ENCODE measurements at places on chromosomes 7 and 10.

DNA sequence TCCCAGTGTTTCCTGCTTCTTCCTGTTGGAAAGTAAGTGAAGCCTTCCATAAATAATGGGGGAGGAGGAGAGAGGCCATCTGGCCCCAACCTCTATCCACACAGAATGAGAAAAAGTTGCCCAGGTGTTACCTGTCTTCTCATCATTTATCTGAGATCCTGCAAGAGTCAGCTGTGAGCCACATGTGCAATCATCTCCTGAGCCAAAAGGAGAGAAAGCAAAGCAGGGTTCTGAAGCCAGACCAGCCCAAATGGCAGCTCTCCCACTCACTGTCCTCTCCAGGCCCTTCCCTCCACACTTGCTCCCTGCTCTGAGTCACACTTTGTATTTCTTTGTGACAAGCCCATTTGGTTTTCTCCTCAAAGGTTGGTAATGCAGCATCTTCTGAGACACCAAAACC lies 65.9 kb downstream of the FAM204A start:
- DNase-seq = no peak

GRCh38 chr7:11753433-11753832 lies 78.6 kb downstream of the THSD7A start:
- DNase-seq = no peak

DNA sequence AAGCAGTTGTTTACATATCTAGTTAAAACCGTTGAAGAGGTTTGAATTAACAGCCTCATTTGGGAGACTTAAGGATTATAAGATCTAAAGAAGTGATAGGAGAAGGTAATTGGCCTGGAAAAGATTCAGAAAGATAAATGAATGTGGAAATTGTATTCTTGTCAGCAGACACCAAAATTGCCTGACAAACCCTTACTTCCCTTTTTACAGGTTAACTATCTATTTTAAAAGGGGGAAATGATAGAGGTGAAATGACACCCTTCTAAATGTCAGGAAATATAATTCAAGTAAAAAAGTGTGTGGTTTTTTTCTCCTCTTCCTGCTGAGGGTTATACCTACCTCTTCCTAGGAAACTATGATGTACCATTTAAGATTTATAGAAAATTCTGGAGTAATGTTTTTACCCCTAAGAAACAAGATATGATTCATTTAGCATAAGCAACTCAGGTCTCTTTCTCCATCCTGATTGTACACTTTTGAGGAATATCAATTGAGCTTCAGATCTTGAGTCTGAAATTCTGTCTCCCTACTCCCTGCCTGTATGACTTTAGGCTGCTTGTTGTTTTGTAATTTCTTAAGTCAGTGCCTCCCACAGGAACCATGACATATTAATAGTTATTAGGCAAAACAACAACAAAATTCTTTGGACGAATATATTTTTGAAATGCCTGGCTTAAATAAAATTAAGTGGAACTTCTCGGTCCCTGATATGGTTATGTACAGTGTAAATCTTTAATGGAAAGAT lies 250.4 kb downstream of the RNLS start:
- DNase-seq = no peak

DNA sequence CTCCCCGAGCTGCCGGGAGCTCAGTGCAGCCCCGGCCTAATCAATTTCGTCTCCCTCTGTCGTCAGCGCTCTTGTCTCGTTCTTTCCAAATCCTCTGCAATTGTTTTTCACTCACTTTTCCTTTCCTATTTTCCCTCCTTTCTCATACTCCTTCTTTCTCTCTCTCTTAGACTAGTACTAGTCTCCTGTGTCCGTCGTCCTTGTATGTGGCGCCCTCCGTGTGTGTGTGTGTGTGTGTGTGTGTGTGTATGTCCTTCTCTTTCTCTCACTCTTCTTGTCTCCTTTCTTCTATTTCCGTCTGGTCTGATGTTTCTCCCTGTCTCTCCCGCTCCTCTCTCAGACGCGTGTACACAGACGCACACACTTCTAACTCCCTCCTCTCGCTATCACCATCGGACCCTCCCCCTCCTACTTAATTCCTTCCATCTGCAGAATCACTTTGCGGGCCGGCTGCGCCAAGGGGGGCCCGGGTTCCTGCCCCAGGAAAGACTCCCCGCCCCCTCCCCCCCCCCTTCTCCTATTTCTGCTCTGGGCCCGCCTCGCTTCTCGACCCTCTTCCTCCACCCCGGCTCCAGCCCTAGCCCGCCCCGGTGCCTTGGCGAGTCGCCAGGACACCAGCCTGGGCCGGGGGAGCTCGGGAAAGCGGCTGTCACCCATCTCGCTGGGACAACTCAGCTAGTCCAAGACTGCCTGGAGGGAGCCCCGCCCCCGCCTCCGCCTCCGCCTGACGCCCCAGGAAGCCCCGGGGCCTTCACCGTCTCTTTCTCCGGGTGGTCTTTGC lies 743 bp upstream of the ZCCHC24 start:
- peak; percentile 16 for DNase-seq

GRCh38 chr10:24374134-24374915 lies 165.4 kb downstream of the KIAA1217 start:
- no peak for DNase-seq

GRCh38 chr10:42801135-42801534 lies 18.5 kb downstream of the BMS1 start:
- DNase-seq = no peak

- DNase-seq = no peak
These were observed 209.5 kb downstream of the FAM107B start for GRCh38 chr10:14565199-14565598.

- DNase-seq = peak; percentile 23
These were observed 104.0 kb downstream of the SLIT1 start for GRCh38 chr10:97081621-97082235.

GRCh38 chr7:117859246-117859812 lies 13.9 kb downstream of the CTTNBP2 start:
- DNase-seq = no peak

DNA sequence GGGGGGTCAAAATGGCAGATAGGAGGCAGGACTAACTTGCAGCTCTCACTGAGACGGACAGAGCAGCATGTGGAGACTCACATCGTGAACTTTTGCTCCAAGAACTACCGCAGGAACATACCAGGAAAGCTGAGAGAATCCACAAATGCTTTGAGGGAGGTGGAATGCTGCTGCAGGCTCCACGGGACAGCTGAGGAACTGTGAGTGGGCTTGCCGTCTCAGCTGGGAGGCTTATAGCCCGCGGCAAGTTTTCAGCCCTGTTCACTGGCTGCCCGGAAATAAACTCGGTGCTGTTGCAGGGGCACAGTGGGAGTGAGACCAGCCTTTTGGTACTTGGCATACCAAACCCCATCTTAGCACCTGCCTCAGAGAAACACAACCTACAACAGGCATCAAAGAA lies 19.1 kb upstream of the WDR11 start:
- no peak for DNase-seq

- no peak for DNase-seq
These were observed 172.5 kb upstream of the SVIL start for GRCh38 chr10:29807163-29807806.

DNA sequence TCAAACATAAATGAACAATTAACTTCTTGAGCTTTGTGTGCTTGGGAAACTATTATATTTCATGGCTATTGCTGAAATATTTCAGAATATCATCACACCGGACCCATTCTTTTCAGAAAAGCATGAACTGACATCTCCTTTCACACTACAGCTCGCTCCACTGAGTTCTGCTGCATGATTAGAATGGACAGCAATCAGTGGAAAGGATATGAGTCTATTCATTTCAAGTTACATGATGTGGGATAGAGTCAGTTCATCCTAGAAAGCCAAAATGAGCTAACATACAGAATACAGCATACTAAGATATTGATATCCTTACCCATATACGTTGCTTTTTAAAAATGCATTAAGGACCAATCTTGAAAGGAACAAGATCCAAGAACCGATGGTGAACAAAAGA lies 1.1 kb upstream of the FAM53B start:
- DNase-seq = no peak

GRCh38 chr7:44935583-44935982 lies 43.2 kb downstream of the MYO1G start:
- no peak for DNase-seq

DNA sequence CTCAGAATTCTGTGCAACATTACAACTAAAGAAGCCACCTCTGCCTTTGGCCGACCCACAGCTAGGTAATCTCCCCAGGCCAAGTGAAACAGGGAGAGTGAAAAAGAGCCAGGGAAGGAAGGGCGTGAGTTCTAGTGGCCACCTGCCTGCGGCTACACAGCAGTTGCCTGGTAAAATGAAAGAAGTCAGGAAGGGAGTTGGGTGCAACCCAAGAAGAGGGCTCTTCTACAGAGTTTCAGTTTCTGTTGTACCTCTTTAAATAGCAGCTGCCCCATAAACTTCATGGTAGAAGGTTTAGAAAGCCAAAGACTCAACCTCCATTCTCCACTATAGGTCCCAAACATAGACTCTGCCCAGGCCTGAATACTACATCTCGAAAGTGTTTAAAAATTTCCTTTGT lies 76.2 kb upstream of the TMEM168 start:
- DNase-seq = no peak

DNA sequence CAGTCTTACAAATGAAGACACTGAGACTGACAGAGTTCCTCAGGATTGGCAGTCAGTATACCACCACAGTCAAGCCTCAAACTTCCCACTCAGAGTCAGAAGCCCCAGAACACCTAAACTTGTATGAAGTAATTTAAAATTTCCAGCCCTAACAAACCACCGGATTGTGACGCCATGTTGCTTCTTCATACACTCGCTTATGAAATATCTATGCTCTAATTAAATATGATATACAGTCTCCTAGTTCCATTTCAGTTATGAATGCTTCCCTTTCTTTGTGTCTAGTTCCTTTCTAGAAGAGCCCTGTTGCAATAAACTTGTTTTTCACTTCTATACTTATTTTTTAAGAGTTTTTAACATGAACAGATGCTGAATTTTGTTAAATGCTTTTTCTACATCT lies 172.0 kb upstream of the NOBOX start:
- no peak for DNase-seq

GRCh38 chr10:133010095-133010842 lies 67.9 kb upstream of the CFAP46 start:
- DNase-seq = no peak

DNA sequence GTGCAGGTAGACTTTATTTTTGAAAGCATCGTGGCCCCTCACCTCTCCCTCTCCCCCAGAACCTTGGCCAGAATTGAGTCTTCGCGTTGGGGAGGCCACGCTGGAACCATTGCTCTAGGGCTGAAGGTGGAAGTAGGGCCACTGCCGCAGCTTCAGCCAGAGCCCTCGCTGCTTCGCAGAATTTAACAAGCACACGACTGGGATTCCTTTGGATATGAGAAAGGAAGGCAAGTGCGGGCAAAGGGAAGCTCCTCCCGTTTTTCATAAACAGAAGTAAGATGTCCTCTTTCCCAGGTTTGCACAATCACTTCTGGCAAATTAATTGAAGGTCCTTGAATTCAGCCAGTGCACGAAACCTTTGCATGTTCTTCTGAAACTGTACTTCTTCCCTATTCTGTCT lies 168.1 kb downstream of the CCDC3 start:
- no peak for DNase-seq

DNA sequence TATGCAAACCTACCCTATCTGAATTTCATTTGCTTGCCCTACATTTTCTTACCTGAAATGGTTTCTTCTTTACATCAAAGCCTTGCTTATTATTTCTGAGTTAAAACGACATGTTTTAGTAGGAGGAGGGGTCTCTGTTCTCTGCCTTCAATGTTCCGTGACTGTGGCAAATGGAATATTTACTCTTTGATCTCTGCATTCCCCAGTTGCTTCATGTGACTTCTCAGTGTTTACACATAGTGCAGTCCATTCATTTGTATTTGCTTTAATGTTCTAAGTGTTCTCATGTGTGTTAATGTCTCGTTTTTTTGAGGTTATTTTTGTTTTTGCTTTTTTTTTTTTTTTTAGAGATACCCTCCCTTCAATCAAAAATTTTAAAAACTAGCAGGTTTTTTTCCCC lies 75.8 kb downstream of the GNAI1 start:
- DNase-seq = no peak

DNA sequence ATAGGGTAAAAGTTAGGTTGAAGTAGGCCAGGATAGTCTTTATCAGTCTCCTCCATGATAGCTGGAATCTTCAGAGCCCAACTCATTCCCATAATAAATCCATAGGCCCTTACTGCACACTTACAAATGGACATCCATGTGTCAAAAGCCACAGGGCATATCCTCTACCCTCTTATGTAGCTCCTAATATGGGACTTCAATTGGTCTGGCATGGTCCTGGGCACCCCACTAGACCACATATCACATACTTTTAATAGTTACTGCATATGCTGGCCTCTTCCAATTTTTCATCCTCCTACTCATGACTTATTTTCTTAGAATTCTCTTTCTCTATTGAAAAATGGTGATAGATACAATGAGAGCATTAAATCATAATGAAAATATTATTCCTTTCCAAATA lies 169.3 kb downstream of the MAGI2 start:
- DNase-seq = no peak

DNA sequence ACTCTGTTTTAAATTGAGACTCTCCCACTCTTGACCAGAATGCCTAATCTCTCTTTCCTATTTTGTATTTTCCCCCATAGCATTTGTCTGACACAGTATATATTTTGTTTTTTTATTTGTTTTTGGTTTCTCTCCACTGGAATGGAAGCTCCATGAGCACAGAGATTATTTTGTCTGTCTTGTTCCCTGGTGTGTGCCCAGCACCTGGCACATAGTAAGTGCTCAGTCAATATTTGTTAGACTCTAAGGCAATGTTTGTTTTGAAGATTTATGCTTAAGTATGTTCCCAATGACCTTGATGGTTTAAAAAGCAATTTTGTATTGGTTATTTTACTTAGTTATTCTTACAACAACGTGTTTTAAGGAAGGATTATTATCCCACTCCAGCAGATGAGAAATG lies 201.8 kb downstream of the DYNC1I1 start:
- DNase-seq = no peak

- no peak for DNase-seq
These were observed 27.7 kb upstream of the INSIG1 start for GRCh38 chr7:155269766-155270585.

GRCh38 chr7:104327938-104328295 lies 486 bp upstream of the LHFPL3 start:
- no peak for DNase-seq

- no peak for DNase-seq
These were observed 142.6 kb upstream of the CDC14C start for GRCh38 chr7:48781752-48782151.

GRCh38 chr7:74044366-74045350 lies 16.7 kb downstream of the ELN start:
- DNase-seq = no peak

- no peak for DNase-seq
These were observed 317.8 kb downstream of the SH2D4B start for GRCh38 chr10:80855348-80855971.

Data from activated naive CD4-positive, alpha-beta T cell (primary cell).